ENCODE measurements at places on chromosomes 12 and 14.

DNA sequence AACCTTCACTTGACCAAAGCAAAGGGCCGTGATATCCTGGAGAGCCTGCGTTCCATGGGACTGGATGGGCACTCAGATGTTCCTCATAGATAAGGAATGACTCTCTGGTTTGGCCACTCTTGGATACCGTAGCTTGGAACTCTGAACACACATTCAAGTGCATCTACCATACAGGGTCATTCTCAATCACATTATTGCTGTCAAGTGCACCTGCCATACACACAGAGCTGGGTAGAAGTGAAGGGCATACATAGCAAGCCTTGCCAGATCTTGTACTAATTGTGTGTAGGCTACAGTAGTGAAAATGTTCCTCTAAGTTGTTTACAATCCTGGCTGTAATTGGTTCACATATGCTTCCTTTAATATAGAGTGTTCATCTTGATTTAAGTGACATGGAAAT lies 58.3 kb downstream of the PELI2 start:
- DNase-seq: no peak

GRCh38 chr14:99686557-99687283 lies 2.6 kb downstream of the CYP46A1 start:
- DNase-seq: no peak

DNA sequence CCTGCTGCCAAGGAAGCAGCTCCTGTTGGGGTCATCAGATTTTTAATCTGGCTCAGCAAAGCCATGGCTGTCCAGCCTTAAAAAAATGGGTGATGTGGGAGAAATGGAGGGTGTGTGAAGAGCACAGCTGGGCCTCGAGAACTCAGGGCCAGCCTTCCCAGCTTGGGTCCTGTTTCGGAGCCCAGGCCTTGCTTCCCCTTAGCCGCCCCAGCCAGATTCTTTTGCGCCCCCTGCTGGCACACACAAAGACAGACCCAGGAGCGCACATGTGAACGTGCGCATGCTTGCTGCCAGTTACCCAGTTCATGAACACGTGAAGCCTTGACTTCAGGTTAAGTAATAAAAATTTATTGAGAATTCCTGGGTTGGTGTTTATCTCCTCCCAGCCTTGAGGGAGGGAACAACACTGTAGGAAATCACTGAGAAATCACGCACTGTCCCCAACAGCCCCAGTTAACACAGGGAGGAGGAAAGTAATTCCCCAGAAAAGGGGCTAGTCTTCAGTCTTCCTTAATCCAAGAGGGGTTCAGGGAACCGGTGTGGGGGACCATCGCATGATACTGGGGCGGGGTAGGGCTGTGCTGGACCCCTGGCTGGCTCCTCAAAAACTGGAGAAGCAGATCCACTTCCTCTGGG lies 5.3 kb downstream of the PHB2 start:
- peak; percentile 89 for DNase-seq

- peak; percentile 64 for DNase-seq
These were observed 25.1 kb downstream of the MEG3 start for GRCh38 chr14:100850841-100851585.

- DNase-seq: no peak
These were observed 5.9 kb upstream of the CRIP2 start for GRCh38 chr14:105468621-105469241.

GRCh38 chr14:22448035-22448904 lies 140.8 kb downstream of the DAD1 start:
- no peak for DNase-seq

- no peak for DNase-seq
These were observed 14.7 kb downstream of the STON2 start for GRCh38 chr14:81385419-81385818.

GRCh38 chr14:98137131-98138025 lies 1134.6 kb downstream of the BCL11B start:
- DNase-seq: no peak

- no peak for DNase-seq
These were observed 51.2 kb upstream of the FBRSL1 start for GRCh38 chr12:132438726-132439125.

GRCh38 chr12:100398307-100398706 lies 41.4 kb downstream of the SLC17A8 start:
- no peak for DNase-seq

DNA sequence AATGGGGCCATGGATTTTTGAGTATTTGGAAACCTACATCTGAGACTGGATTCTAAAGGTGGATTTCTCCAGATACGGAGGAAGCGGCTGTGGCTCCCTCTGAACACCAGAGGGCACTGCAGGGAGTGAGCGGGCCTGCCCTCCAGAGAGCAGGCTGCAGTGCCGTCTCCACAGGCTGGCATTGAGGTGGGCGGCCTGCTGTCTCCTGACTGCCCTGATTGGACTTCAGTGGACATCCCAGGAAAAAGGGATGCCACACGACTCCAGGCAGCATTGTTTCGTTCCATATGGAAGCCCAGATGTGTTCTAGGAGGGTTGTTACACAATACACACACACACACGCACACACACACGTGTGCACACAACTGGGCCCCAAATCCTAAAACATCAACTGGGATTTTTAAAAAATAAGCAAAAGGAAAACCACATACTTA lies 20.9 kb upstream of the ANO2 start:
- DNase-seq: peak; percentile 78

- peak; percentile 29 for DNase-seq
These were observed 24.9 kb upstream of the BCDIN3D start for GRCh38 chr12:49867570-49868341.

- no peak for DNase-seq
These were observed 15.4 kb downstream of the HSP90AA1 start for GRCh38 chr14:102071283-102071998.

- no peak for DNase-seq
These were observed 3.5 kb upstream of the KCNK10 start for GRCh38 chr14:88326352-88327103.

GRCh38 chr14:105902131-105902898 lies 375.9 kb downstream of the TMEM121 start:
- no peak for DNase-seq

DNA sequence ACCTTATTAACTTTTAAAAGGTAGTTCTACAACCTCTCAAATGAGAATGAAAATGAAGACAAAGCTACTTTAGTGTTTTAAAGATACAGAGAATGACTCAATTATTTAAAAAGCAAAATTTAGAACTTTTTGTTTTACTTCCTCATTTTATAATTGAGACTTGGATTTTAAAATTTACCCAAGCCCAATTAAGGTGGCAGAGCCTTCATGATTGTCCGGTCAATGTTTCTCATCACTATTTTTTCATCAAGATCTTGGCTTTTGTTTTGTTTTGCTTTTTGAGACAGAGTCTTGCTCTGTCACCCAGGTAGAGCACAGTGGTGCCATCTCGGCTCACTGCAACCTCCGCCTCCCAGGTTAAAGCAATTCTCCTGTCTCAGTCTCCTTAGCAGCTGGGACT lies 32.7 kb downstream of the PPP4R3A start:
- no peak for DNase-seq

DNA sequence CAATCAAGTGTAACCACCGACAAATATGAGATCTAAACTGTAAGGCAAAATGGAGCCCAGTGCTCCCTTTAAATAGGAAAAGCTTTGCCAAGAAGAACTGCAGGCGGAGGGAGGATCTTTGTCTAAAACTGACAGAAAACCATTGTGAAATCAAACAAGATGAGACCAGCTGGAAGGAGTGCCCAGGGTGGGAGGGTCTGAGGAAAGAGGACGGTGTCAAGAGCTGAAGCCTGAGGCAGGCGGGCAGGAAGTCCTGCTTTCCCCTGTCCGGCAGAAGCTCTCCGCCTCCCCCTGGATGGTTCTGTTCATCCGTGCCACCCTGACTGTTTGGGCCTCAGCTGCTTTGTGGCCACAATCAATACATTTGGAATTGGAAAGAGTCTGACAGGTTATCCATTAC lies 37.5 kb downstream of the CDC42BPB start:
- no peak for DNase-seq

DNA sequence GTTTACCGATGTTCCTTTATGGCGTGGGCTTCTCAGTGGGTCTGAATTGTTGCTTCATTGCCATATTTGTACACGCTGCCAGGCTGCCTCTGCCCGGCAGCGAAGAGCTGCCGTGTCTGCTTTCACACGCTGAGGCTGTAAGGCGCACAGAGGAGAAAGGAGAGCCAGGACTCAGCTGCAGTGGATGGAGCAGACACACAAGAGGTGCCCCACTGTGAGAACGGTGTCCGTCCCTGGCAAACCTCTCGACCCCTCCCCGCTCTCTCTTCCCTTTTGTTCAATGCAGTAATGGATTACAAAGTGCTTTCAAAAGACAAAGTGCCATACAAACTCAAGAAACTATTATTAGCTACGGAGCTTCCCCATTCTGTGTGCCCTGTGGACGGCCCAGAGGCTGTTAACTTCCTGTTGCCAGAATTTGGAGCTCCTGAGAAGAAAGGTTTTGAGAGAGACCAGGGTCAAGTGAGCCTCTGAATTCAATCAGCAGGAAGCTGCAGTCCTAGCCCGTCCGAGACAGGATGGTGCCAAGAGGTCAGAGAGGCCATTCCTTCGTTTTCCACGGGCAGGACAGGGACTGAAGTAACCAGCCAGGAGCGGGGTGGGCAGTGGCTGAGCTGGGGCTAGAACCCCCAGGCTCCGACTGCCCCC lies 15.8 kb downstream of the CCND2 start:
- DNase-seq: no peak

- no peak for DNase-seq
These were observed 321.2 kb upstream of the FAR2 start for GRCh38 chr12:28827861-28828260.

- DNase-seq: no peak
These were observed 1.2 kb downstream of the CDK2AP1 start for GRCh38 chr12:123270214-123271000.

- DNase-seq: no peak
These were observed 543.6 kb downstream of the FOXG1 start for GRCh38 chr14:29310210-29310609.

GRCh38 chr12:84607170-84607819 lies 305.3 kb downstream of the SLC6A15 start:
- no peak for DNase-seq

DNA sequence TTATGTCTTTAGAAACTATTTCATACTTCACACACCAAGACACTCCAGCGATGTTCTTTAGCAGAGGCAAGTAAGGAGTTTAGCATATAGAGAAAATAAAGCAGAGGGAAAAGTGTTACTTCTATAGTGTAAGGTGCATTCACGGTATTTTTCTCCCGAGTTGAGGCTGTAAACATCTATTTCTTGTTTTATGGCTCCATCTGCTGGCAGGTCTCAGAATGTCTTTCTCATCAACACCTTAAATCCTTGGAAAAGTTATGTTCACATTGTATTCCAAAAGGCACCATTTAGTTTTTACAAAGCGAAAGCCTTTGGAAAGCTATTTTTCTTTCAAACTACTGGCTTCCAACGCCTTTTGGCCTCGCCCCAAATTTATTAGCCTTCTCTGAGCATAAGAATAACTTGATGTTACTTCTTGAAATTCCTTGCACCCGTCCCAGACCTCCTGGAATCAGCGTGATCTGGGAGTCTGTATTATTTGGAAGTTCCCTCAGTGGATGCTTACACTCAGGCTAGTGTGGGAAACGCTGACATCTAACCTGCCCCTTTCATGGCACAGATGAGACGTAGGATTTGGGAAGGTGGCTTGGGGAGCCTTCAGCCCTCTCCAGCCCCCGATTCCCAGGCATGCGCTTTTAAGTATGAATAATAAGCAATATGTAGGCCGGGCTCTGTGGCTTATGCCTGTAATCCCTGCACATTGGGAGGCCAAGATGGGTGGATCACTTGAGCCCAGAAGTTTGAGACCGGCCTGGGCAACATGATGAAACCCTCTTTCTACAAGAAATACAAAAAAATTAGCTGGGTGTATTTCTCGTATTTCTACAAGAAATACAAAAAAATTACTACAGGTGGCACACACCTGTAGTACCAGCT lies 1.9 kb upstream of the PIWIL1 start:
- peak; percentile 42 for DNase-seq

DNA sequence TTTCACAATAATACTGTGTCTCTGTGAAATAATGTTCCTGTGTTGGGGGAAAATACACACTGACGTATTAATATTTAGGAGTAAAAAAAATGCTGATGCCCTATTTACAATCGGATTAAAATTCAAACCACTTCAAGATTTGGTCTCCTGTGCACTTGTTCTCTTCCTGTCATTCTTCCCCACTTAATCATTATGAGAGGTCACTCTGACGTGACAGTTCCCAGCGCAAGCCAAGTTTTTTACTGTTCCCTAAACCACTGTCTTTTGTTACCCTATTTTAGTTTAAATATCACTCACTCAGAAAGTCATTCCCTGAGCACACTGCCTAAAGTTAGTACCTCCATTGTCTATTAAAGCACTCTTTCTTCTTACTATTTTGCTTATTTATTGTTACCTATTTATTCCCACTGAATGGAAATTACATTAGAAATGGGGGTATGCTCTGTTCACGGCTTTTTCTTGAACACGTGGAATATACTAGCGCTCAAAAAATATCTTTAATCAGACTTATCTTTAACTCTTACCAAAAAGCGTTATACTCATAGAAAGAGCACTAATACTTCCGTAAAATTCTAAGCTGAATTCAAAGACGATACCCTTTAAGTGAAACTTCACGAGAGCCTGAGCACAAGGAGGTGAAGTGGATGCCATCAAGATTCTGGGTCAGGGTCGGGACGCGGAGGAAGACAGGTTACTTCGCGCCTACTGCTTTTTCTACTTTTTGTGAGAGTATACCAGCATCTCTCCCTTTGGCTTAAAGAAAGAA lies 670 bp upstream of the PSMA3 start:
- DNase-seq: no peak

DNA sequence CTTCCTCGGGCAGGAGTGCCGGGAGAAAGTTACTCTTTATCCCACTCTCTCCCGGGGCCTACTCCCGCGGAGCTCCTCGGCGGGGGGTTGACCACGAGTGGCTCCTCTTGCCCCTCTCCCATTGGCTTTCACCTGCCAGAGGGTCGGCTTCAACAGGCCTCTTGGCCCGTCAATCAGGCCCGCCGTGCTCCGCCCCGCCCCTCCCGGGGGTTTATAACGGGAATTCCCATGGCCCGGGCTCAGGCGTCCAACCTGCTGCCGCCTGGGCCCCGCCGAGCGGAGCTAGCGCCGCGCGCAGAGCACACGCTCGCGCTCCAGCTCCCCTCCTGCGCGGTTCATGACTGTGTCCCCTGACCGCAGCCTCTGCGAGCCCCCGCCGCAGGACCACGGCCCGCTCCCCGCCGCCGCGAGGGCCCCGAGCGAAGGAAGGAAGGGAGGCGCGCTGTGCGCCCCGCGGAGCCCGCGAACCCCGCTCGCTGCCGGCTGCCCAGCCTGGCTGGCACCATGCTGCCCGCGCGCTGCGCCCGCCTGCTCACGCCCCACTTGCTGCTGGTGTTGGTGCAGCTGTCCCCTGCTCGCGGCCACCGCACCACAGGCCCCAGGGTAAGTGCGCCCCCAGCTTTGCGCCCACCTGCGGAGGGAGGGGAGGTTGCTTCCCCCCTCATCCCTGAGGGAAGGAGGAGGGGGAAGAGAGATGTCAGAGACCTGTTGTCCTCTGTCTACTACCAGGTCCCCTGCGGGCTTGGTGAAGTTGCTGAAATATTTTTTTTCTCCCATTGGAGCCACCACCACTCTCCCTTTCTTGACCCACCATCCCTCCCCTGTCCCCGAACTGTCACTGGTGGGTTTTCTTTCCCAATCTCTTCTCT lies at the start of gene SMOC1:
Gene SMOC1 (plus strand): TSS at position 242 of the 869 bp plus-strand sequence. CDS start 263 bp downstream, at position 505.
- peak; percentile 91 for DNase-seq

GRCh38 chr12:70264067-70264867 lies 21.0 kb downstream of the CNOT2 start:
- no peak for DNase-seq
